ENCODE measurements at places on chromosomes 12 and 14.
A peak's percentile ranks its signal among the peaks of the same experiment; 100 is the strongest.

GRCh38 chr12:88529531-88530488 is 50.5 kb downstream of the KITLG start:
- no peak for DNase-seq

- DNase-seq, result peak; percentile 64
Measured at GRCh38 chr12:14952299-14952921, 9.0 kb downstream of the ARHGDIB start.

DNA sequence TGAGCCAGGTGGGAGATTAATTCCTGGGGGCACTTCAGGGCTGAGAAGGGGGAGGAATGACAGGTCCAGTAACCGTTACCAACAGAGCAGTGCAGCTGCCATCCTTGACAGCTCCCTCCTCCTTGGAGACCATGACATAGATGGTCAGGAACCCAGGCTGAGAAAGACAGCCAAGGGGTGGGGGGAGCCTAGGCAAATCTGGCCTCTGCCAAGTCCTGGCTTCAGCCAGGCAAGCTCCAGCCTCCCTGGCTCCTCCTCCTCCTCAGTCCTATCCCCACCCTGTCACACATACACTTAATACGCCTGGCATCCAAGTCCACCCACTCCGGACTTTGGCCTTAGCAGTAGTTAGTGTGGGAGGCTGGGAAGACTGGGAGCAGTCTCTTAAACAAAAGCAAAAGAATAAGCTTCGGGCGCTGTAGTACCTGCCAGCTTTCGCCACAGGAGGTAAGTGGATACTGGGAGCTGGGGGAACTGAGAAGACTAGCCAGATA is at the start of gene RDH5:
Gene RDH5, plus strand, starts transcription at position 323 of the 494 bp plus-strand sequence. CDS start 792 bp downstream, outside the sequence.
- peak; percentile 83 for DNase-seq

- no peak for DNase-seq
Measured at GRCh38 chr12:39638840-39639239, 19.2 kb upstream of the ABCD2 start.

DNA sequence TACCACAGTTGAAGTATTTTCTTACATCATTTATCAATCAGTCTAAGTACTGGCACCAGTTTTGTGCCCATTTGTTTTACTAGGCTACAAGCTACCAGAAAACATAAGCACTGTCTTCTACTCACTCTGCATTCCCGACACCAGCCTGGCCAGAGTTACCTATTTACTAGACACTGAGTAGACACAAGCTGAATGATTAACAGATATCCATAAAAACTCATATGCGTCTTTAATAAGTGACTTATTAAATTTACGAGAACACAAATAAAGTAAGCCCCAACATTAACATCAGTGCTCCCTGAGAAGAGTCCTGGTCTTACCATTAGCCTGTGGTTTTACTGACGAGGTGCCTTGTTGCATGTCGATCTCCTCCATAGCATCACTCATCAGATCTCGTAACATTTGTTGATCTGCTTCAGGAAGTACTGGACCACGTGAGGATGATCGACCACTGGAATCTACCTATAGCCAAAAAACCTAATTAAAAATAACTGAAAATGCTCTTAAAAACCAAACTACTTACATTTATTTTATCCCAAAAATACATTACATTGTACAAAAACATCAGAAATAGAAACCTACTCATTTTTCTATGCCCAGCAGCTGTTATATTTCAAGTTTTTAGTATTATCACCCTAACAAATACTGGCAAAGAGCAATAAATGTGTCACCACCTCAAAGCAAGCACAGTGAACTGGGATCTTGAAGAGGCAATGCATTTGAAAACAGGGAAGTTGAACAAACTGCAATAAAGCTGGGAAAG is 53.3 kb downstream of the BDKRB1 start:
- DNase-seq, result no peak

GRCh38 chr14:93059917-93060545 is 55.7 kb downstream of the ITPK1 start:
- DNase-seq, result no peak

DNA sequence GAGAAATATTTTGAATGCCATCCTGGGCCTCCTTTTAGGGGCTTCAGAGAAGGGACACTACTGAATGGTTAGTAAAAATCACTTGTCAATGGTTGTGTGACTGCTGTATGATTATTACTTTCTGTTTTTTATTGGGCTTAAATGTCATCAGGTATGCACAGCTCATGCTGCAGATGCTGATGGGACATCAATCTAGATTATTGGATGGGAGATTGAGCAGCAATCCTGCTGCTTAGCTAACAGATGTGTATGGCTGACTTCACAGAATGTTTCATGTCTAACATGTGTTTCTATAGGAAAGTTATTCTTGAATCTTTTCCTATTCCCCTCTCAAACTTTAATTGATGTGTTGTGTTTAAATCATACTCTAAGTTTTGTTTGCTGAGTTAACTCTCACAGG is 166.8 kb downstream of the RMST start:
- DNase-seq, result no peak

DNA sequence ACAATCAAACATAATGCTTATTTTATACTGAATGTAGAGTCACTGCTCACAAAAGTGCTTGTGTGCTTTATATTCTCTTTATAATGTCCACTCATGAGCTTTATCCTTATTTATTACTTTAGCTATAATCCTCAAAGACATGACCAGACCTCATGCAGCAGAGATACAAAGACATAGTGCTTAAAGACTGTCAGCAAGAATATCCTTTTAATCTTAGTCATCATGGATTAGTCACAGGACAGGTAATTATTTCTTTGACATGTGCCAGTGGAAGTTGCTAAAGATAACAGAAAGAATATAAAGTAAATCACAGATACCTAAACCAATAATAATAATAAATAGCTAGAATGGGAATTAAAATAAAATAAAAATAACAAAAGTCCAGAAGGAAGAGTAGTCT is 707.5 kb downstream of the BCL11B start:
- DNase-seq, result no peak

- no peak for DNase-seq
Measured at GRCh38 chr12:88313554-88313953, 171.4 kb downstream of the TMTC3 start.

DNA sequence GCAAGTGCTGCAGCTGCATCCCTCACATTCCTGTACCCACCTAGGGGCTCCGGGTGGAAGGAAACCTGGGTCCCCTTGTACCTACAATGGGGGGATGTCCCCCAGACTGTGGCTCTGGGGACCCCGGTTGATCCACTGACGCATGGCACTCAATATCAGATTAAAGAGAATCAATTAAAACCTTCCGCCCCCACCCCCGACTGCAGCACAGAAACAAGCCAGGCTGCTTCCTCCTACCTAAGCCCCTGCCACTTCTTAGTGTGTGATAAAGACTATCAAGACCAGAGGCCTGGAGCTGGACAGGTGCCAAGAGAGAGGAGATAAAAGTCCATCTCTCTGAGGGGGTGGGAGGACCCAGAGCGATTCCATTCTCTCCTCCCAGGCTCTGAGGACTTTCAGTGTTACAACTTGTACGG is 28.2 kb upstream of the RPLP0 start:
- no peak for DNase-seq

GRCh38 chr14:92680781-92681650 is 67.4 kb downstream of the LGMN start:
- DNase-seq, result peak; percentile 49

DNA sequence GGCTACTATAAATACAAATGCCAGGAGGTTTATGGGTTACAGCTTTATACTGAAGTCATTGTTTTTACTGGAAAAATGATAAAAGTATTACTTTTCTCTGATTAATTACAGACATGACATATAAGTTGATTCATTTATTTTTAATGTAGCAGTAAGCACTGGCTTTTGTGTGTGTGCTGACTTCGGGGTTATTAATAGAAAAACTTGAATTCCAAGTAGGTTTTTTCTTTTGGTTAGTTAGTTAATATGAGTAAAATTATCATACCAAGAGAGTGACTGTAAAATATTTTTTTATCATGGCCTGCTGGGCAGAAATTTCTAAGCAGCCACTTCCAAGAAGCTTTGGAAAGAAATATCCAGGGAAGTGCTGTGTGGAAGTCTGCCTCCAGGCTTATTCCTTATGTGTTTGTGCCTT is 56.4 kb downstream of the IFT81 start:
- peak; percentile 36 for DNase-seq

GRCh38 chr14:83483063-83483462 is 1949.4 kb upstream of the SEL1L start:
- DNase-seq, result no peak

GRCh38 chr14:28777471-28778137 is 11.0 kb downstream of the FOXG1 start:
- DNase-seq, result no peak

DNA sequence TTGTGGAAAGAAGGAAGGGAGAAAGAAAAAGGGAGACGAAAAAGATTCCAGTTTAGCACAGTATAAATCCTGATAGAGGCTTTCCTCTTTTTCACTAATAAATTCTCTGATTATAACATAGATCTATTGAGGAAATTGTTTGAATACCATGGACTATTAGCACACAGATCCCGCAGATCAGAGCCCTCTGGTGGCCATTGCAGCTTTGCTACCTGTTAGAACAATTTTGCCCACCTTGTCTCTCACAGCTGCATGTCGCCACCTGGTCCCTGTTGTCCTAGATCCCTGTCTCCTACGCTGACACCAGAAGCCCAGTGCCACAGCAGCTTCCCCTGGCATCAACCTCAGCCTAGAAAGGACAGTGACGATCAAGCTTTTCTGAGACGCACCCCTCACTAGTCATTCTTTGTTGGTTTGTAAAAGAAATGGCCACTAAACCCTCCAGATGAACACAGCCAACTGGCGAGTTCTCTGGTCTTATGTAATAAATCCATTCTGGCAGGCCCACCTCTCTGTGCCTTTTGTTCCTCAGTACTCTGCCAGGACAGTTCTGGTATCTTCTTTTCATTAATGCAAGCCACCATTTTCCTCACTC is 9.9 kb downstream of the GPHB5 start:
- DNase-seq, result no peak

DNA sequence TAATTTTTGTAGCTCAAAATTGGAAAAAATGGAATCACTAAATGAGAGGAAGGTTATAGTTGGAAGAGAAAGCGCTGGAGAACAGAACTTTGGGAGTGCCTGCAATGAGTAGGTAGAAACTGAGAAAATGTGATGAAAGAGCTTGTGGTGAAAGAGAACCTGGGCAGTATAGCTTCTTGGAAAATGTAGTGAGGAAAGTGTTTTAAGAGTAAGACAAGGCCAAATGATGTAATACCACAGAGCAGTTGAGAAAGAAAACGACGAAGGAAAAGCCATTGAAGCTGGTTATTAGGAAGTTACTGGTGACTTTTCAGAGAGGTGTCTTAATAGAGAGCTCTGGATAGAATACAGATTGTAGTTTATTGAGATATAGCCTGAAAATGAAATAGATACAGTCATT is 255.3 kb downstream of the AEBP2 start:
- no peak for DNase-seq

- DNase-seq, result no peak
Measured at GRCh38 chr12:765840-766239, 13.5 kb downstream of the WNK1 start.

DNA sequence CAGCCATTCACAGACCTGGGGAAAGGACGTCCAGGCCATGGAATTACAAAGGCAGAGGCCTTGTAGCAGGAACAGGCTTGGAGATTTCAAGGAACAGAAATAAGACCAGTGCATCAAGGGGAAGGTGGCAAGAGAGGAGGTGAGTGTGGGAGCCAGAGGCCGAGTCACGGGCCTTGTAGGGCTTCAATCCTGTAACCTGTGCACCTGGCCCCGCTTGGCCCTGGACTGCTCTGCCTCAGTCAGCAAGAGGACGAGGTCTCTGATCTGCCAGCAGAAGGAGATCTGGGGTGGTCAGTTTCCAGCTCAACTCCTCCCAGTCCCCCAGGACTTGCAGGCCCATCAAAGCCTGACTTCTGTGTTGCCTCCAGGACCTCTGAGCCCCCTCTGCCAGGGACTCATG is 200.8 kb downstream of the VRK1 start:
- DNase-seq, result no peak

DNA sequence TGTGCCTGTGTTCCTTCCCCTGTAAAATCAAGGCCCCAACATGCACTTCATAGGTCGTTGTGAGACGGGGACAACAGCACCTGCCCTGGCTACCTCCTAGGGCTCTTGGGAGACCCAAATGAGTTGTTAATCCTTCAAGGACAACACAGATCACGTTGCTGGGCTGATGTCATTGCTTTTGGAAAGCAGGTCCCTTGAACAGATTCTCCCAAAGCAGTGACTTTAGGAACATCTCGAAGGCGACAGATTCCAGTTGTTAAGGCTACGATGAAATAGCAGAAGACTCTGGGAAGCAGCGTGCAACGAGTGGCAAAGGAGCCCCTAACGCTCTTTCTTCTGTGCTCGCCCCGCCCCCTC is 26.2 kb upstream of the MAP1LC3B2 start:
- no peak for DNase-seq

DNA sequence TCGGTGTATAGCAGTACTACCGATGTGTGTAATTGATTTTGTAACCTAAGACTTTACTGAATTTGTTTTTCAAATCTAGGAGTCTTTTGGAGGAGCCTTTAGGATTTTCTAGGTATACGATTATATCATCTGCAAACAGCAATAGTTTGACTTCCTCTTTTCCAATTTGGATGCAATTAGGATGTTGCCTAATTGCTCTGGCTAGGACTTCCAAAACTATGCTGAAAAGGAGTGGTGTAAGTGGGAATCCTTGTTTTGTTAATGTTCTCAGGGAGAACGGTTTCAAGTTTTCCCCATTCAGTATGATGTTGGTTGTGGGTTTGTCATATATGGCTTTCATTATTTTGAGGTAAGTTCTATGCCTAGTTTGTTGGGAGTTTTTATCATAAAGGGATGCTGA is 171.6 kb upstream of the PDE3A start:
- no peak for DNase-seq

GRCh38 chr12:91222746-91223145 is 40.1 kb upstream of the DCN start:
- DNase-seq, result no peak

GRCh38 chr12:58087423-58088127 is 146.2 kb downstream of the ATP23 start:
- no peak for DNase-seq

DNA sequence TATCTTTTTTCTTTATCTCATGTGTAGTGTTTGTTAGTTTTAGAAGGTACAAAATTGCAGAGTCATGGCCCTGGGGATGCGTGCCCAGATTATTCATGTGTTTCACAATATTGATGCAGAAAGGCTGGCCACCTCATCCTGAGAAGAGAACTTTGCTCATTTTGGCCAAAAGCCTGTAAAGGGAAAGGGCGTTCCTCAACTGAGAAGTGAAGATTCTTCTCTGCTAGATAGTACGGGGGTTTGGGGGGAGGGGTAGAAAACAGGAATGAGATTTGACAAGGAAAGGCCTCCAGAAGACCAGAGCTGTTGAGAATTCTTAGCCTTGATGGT is 1.7 kb downstream of the MGST1 start:
- peak; percentile 89 for DNase-seq

- DNase-seq, result peak; percentile 32
Measured at GRCh38 chr14:80954687-80955299, 628 bp upstream of the TSHR start.

GRCh38 chr14:34334329-34334728 is 127.7 kb downstream of the SPTSSA start:
- no peak for DNase-seq

Measured in AG09319 (cell line).